NCI-H526 (cell line): ENCODE measurements at places on chromosomes 1 and 21.
A peak's percentile ranks its signal among the peaks of the same experiment; 100 is the strongest.

GRCh38 chr21:42650033-42650370 lies 3.4 kb upstream of the PDE9A start:
- DNase-seq = no peak

DNA sequence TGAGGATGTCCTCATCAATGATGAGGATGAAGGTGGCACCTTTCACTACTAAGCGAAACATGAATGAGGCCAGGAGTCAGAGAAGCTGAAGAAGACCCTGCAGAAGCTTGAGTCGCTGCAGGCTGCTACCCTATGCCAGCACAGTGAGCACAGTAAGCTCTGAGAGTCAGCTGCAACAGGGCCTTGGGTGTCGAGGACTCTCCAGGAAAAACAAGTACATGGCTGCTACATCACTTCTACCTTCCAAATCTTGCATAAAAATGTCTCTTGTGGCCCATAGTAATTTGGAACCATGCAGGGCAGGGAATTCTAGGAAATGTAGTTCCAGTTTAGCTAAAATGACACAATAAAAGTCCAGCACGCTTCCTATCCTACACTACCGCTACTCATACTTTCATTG lies 51.5 kb upstream of the KIRREL1 start:
- DNase-seq = no peak

GRCh38 chr21:38771536-38771935 lies 34.2 kb upstream of the ETS2 start:
- no peak for DNase-seq

DNA sequence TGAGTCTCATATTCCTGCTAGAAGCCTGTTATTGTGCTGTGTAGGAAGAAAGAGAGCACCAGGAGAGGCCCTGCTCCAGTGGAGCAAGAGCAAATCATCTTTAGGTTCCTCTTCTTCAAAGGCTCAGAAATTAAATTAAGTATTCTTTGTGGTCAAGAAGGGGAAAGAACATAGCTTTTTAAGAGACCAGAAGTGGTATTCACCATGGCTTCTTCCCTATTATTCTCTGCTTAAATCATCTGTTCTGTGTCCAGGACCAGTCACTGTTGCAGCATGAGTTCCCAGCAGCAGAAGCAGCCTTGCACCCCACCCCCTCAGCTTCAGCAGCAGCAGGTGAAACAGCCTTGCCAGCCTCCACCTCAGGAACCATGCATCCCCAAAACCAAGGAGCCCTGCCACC lies 1.1 kb downstream of the SPRR1B start:
- no peak for DNase-seq

- no peak for DNase-seq
Measured at GRCh38 chr1:64514197-64514765, 44.4 kb downstream of the CACHD1 start.

GRCh38 chr1:219430419-219430818 lies 182.5 kb downstream of the ZC3H11B start:
- no peak for DNase-seq

- DNase-seq = peak; percentile 38
Measured at GRCh38 chr1:29084196-29084521, 39.5 kb downstream of the TMEM200B start.

- peak; percentile 68 for DNase-seq
Measured at GRCh38 chr1:234647245-234647644, 37.3 kb upstream of the IRF2BP2 start.

GRCh38 chr1:56638248-56638647 lies 6.9 kb upstream of the PRKAA2 start:
- DNase-seq = no peak

DNA sequence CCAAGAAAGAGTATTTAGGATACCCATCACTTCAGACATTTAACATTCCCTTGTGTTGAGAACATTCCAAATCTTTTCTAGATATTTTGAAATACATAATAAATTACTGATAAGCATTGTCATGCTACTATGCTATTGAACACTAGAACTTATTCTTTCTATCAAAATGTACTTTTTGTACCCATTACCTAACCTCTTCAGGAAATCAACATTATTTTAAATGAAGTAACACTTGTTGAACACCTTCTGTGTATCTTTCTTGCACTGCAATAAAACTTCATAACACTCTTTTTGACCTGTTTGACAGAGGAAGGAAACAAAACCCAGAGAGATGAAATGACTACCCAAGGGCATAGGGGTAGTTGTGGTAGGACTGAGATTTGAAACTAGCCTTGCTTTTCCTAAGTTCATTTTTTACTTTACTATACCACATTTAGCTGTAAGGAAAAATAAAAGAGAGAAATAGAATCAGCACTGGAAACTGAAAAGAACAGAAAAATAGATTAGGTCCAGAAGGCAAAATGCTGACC lies 99.4 kb downstream of the UCHL5 start:
- no peak for DNase-seq

DNA sequence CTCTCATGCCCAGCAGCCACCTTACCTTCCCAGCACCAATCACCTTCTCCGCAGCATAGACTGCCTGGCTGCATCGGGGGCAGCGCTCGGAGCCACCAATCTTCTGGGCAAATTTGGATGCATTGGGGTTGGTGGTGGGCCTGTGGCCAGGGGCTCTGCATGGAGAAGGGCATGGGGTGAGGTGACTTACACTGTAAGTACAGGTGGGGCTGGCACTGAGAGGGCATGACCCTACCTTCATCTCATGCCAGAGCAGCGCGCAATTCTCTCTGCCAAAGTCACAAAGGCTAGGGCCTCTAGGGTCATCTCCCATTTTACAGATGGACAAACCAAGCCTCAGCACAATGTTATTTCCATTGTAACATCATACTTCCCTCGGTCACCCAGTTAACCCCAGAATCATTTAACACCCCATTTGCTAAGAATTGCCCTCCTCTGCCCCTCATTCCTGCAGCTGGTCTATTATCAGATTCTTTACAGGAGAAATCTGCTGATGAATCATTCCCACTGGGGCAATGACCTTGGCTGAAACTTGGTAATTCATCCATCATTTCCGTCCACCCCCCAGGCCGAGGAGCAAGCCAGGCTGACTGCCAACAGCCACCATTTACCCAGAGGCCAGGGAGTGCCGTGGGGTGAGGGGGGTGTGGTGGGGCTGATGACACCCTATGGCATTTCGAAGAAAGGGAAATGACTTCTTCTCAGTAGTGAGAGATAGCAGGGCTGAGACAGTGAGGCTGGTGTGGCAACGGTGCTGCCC lies 17.9 kb downstream of the CSRP1 start:
- DNase-seq = no peak

GRCh38 chr1:2975466-2976179 lies 45.6 kb upstream of the ACTRT2 start:
- DNase-seq = no peak

DNA sequence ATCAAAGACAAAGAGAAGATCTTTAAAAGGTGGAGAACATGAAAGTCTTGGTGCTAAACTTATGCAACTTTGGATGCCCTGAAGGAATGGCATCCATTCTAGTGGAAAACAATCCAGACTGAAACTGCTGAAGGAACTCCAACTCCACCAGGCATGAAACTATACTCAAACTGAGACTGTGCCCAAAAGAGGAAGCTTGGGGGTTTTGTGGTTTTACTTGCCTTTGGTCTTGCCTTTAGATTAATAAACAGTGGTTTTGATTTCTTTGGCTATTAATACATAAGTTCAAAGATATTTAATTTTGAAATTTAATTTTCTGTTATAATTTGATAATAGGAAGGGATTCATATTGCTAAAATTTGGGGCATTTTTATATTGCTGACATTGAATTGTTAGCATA lies 17.4 kb upstream of the SLC30A10 start:
- DNase-seq = no peak

- DNase-seq = peak; percentile 58
Measured at GRCh38 chr1:10594595-10595223, 120.0 kb downstream of the PEX14 start.

DNA sequence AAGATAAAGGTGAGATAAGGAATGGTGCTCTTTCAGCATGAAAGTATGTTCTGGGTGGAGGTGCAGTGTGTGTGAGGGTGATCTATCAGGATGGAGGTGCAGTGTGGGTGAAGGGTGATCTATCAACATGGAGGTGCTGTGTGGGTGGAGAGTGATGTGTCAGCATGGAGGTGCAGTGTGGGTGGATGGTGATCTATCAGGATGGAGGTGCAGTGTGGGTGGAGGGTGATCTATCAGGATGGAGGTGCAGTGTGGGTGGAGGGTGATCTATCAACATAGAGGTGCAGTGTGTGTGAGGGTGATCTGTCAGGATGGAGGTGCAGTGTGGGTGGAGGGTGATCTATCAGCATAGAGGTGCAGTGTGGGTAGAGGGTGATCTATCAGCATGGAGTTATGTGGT lies 12.3 kb upstream of the MAP10 start:
- DNase-seq = no peak

DNA sequence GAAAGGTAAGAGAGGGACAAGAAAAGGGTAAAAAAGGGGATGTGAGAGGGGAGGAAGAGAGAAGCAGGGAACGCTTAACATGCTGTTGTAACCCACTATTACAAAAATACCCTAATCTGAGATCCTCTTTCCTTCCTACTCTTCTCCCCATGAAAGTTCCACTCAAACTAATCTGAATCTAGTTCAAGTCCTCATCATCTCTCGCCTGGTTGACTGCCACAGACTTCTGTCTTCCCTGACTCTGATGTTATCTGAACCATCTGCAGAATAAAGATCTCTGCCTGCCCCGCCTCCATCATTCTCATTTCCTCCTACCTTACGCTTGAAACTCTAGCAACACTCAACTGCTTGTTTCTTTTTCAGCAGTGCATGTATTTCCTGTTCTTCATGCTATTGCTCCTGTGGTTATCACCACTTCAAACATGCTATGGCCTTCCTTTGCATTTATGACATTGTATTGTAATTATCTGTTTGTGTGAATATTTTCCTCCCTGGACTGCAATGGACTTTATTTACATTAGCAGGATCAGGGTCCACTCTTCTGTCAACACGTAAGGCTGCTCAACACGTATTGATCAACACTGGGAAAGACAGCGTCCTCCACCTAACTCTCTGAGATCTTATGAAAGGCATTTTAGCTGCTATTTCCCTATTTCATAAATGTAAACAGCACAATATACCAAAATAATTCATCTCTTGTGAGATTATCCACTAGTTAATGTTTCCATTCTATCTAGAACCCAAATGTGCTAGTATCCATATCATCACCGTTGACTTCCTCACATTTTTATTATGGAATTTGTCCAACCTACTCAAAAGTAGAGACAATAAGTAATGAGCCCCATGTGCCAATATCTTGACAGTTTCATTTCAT lies 215.5 kb upstream of the USP25 start:
- no peak for DNase-seq

DNA sequence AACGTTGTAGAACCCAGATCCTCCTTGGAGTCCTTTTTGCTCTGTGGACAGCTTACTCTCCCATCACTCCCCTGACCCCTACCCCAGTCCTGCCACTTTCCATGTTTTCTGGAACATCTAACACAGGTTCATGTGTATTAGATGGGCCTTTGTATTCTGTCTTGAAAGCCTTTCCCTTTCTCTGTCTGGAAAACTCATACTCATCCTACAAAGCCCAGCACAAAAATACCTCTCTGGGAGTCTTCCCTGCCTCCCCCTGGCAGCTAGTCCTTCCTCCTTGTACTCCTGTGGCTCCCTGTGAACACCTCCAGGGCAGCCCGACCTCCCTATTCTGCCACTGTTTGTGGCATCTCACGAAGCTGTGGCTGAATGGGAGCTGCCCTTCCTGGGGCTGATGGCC lies 7.8 kb upstream of the HEYL start:
- DNase-seq = no peak

DNA sequence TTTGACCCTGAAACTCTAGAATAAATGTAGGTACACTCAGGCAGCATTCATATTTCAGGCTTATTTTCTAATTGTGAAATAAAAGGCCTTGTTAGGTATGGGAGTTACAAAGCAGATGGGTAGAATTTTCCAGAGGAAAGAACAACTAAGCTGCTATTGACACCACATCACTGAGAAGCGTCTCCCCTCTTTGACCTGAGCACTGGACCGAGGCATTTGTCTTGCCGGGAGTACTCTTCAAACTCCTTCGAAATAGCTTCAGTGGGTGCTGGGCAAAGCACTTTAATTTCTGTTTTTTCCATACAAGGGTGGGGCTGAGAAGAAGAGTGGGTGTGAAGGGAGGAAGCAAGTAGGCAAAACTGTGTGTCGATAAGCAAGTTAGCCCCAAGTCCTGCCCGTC lies 36.4 kb downstream of the ABCA4 start:
- DNase-seq = no peak

DNA sequence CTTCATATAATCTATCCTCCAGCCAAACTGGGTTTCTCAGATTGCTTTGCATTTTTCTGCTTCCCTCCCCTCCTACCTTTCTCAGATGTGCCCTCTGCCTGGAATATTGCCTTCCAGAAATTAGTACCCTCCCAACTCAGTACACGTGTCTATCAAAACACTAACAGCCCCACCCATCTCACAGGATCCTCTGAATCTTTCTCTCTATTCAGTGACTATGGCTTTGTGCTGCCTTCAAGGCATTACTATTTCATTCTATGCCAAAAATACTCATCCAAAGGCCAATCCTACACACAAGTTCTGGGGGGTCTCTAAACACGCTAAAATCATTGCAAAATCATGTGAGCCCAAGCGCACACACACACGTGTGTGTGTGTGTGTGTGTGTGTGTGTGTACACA lies 58.4 kb downstream of the ZNF281 start:
- DNase-seq = no peak

GRCh38 chr1:78250201-78250600 lies 204.4 kb downstream of the GIPC2 start:
- no peak for DNase-seq

- DNase-seq = no peak
Measured at GRCh38 chr1:15279576-15280230, 32.7 kb downstream of the FHAD1 start.

DNA sequence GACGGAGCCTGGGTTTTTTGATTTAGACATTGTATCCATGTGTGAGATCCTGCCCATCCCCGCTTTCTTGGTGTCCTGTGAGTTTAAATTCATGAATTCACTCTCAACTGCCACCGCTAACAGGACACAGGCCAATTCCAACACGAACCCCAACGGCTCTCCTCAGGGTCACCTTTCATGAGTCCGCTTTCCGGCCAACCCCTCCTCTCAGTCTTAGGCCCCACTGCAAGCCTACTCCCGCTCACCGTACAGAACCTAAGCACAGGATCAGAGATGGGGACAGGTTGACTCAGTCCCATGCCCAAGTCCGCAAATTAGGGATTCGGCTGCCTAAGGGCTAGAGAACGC lies 238 bp upstream of the SCP2 start:
- DNase-seq = no peak

DNA sequence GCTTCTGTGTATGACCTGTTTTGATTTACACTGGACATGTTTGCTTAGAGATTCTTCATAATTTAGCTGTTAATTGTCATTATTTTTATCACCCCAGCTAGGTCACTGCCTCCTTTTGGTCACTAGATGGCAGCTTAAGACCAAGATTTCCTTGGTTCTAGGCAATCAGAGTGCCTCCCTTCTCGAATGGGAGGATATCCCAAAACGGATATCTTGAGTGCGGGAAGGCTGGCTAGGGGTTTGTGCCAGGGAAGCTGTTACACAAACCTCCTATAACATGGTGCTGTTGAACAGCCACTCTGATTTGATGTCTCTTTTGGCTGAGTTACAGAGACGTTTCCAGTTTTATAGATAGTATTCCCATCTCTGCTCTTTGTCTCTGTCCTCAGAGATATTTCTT lies 283.5 kb downstream of the S1PR1 start:
- peak; percentile 12 for DNase-seq
